ENCODE measurements at places on chromosomes 5 and 9.

- H3K36me3 ChIP-seq, result no peaks in the 10 kb centered on the region
- H3K4me1 ChIP-seq, result no peaks in the 10 kb centered on the region
- H3K27ac ChIP-seq, result no peak overlapping the region
- no peak for DNase-seq
- H3K4me3 ChIP-seq, result no peak overlapping the region
Measured at GRCh38 chr5:34533582-34534522, 122.3 kb upstream of the RAI14 start.

GRCh38 chr5:58069846-58070245 is 390.0 kb downstream of the PLK2 start:
- H3K36me3 ChIP-seq, result no peaks in the 10 kb centered on the region
- H3K4me3 ChIP-seq, result no peak overlapping the region
- H3K4me1 ChIP-seq, result 0 out of 2 replicates have a peak, but pooled peaks cover 2% of the 10 kb centered on the region
- H3K27ac ChIP-seq, result no peak overlapping the region
- DNase-seq, result no peak

- H3K27me3 ChIP-seq, result no peaks in the 10 kb centered on the region
- no peak overlapping the region for H3K27ac ChIP-seq
- H3K4me3 ChIP-seq, result no peak overlapping the region
- H3K36me3 ChIP-seq, result no peaks in the 10 kb centered on the region
Measured at GRCh38 chr9:79610791-79611614, 39.2 kb downstream of the TLE4 start.

DNA sequence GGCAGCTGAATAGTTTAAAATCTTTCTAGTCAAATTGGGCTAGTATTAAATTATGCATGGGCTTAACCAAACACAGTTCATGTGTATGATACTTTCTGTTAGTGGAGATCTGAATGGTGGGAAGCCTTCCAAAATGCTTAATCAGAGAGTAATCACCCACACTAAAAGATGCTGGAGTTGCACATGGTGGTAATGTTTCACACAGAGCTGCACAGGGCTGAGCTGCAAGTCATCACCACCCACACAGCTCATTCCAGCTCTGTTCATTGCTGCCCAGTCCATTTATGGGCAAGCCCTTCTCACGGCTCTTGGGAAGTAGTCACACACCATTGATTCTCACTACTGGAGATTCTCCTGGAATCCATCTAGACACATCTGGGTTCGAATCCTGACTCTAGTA is 351.5 kb upstream of the KCNN2 start:
- no peak overlapping the region for H3K4me3 ChIP-seq
- H3K27me3 ChIP-seq, result peaks cover 2% of the 10 kb centered on the region
- no peak for DNase-seq
- H3K36me3 ChIP-seq, result no peaks in the 10 kb centered on the region
- H3K27ac ChIP-seq, result no peak overlapping the region
- H3K4me1 ChIP-seq, result no peaks in the 10 kb centered on the region

DNA sequence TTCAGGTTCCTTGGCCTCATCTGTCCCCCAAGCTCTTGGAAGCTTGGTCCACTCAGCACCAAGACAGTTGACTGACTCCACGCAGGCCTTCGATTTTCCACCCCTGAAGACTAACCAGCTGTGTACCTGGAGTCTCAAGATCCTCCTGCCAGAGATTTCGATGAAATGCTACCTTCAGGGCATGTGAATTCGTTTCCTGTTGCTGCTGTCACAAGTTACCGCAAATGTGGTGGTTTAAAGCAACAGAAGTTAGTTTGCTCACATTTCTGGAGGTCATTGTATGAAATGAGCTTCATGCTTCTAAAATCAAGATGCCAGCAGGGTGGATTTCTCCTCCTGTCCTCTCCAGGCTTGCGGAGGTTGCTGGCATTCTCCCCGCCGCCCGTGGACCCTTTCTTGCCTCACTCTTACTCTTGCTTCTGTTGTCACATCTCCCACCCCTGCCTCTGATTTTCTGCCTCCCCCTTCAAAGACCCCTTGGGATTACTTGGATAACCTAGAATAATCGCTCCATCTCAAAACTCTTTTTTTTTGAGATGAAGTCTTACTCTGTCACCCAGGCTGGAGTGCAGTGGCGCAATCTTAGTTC is 27.6 kb upstream of the RETREG1 start:
- H3K36me3 ChIP-seq, result no peaks in the 10 kb centered on the region
- H3K27ac ChIP-seq, result no peak overlapping the region
- DNase-seq, result no peak

- H3K36me3 ChIP-seq, result no peaks in the 10 kb centered on the region
- H3K4me3 ChIP-seq, result no peak overlapping the region
- DNase-seq, result no peak
- no peaks in the 10 kb centered on the region for H3K27me3 ChIP-seq
- H3K27ac ChIP-seq, result no peak overlapping the region
Measured at GRCh38 chr5:63050916-63051315, 472.3 kb downstream of the LRRC70 start.

- peaks cover 11% of the 10 kb centered on the region for H3K36me3 ChIP-seq
- no peak overlapping the region for H3K4me3 ChIP-seq
- no peak overlapping the region for H3K27ac ChIP-seq
- no peaks in the 10 kb centered on the region for H3K27me3 ChIP-seq
- DNase-seq, result no peak
Measured at GRCh38 chr5:69292306-69292705, 40.3 kb downstream of the CCDC125 start.

GRCh38 chr5:19978476-19978875 is 9.5 kb downstream of the CDH18 start:
- no peak overlapping the region for H3K27ac ChIP-seq
- H3K4me1 ChIP-seq, result no peaks in the 10 kb centered on the region
- no peaks in the 10 kb centered on the region for H3K36me3 ChIP-seq
- no peak overlapping the region for H3K4me3 ChIP-seq

DNA sequence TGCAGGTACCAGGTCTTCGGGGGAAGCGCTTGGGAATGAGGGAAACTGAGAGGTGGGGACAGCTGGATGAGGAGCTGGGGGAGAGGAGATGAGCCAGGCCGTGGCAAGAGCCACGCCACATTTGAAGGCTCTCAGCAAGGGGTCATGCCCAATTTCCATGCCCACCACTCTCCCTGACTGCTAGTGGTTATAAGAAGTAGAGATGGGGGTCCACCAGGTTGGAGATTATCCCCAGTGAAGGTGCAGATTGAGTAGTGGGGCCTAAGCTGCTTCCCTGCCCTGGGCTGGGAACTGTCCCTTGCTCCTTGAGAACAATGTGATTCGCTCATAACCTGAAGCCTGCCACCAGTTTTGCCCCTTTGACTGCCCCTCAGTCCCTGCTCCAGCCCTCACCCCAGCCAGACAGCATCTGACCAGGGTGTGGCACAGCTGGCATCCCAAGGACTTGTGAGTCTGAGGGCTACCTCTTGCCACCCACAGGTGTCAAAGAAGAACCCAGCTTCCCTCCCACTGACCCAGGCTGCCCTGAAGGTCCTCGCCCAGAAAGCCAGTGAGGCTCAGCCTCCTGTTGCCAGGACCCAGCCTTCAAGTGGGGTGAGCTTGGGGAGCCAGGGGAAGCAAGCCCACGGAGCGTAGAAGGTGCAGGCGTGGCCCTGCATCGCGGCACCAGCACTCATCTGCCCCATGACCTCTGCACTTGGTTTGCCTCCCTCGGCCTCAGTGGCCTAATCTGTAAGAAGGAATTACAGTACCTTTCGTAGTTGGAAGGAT is 21.5 kb downstream of the CD74 start:
- H3K27ac ChIP-seq, result no peak overlapping the region
- H3K36me3 ChIP-seq, result peaks cover 97% of the 10 kb centered on the region
- H3K4me1 ChIP-seq, result no peaks in the 10 kb centered on the region
- no peak overlapping the region for H3K4me3 ChIP-seq

DNA sequence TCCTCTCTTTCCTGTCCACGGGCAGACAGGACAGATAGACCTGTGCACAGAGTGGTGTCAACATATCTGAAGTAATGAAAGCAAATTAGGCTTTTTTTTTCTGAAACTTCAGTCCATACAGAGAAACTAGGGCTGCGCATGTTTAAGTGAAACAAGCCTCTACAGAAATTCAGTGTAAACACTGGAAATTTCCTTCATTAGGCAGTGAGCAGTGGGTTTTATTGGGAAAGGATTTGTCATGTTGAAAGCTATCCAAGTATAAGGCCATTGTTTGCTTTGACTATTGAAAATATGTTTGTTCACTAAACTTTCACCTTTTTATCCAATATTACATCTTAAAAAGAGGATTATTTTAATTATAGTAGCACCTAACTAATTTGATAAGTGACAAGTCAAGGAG is 161.2 kb downstream of the AOPEP start:
- H3K27me3 ChIP-seq, result no peaks in the 10 kb centered on the region
- DNase-seq, result no peak
- no peaks in the 10 kb centered on the region for H3K4me1 ChIP-seq
- no peaks in the 10 kb centered on the region for H3K36me3 ChIP-seq
- no peak overlapping the region for H3K4me3 ChIP-seq

- H3K4me1 ChIP-seq, result peaks cover 1% of the 10 kb centered on the region
- H3K27ac ChIP-seq, result no peak within 1 kb of the TSS
- H3K4me3 ChIP-seq, result no peak within 1 kb of the TSS
- no peaks in the 10 kb centered on the region for H3K36me3 ChIP-seq
- peaks cover 5% of the 10 kb centered on the region for H3K27me3 ChIP-seq
Measured at GRCh38 chr5:149581192-149581861, at the start of gene ARHGEF37. Gene ARHGEF37 (plus strand): TSS chr5:149581498. CDS start chr5:149597770, 16,272 bp downstream.

GRCh38 chr5:5085381-5085780 is 54.7 kb upstream of the ADAMTS16 start:
- no peaks in the 10 kb centered on the region for H3K36me3 ChIP-seq
- H3K4me1 ChIP-seq, result no peaks in the 10 kb centered on the region
- H3K4me3 ChIP-seq, result no peak overlapping the region
- H3K27ac ChIP-seq, result no peak overlapping the region

GRCh38 chr9:18480662-18481093 is 6.7 kb downstream of the ADAMTSL1 start:
- no peak overlapping the region for H3K27ac ChIP-seq
- DNase-seq, result no peak
- no peaks in the 10 kb centered on the region for H3K36me3 ChIP-seq
- H3K4me3 ChIP-seq, result no peak overlapping the region
- no peaks in the 10 kb centered on the region for H3K4me1 ChIP-seq
- peaks cover 3% of the 10 kb centered on the region for H3K27me3 ChIP-seq

GRCh38 chr5:53446908-53447307 is 33.5 kb upstream of the FST start:
- no peak overlapping the region for H3K27ac ChIP-seq
- no peak overlapping the region for H3K4me3 ChIP-seq
- H3K36me3 ChIP-seq, result no peaks in the 10 kb centered on the region
- H3K4me1 ChIP-seq, result no peaks in the 10 kb centered on the region
- DNase-seq, result no peak

- no peaks in the 10 kb centered on the region for H3K4me1 ChIP-seq
- H3K4me3 ChIP-seq, result no peak overlapping the region
- no peaks in the 10 kb centered on the region for H3K27me3 ChIP-seq
- DNase-seq, result no peak
- no peak overlapping the region for H3K27ac ChIP-seq
Measured at GRCh38 chr5:146606893-146607292, 90.9 kb upstream of the GPR151 start.

DNA sequence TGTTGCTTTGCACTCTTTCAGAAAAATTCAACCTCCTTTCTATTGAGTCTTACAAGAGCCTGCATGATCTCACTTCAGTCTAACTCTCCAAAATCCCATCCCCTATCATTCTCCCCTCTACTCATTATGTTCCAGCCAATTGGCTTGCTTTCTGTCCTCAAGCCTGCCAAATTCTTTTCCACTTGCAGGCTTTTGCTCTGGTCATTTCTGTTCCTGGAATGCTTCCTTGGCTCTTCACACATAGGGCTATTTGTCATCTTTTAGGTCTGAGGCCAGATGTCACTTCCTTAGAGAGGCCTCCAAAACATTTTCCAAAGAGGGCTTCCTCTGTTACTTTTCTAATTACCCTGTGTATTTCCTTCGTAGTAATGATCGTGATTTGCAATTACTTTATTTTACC is 11.8 kb upstream of the CHD1 start:
- H3K4me1 ChIP-seq, result no peaks in the 10 kb centered on the region
- H3K4me3 ChIP-seq, result no peak overlapping the region
- H3K27me3 ChIP-seq, result no peaks in the 10 kb centered on the region
